Activated naive CD4-positive, alpha-beta T cell (primary cell): ENCODE measurements at places on chromosomes 12 and 14.

DNA sequence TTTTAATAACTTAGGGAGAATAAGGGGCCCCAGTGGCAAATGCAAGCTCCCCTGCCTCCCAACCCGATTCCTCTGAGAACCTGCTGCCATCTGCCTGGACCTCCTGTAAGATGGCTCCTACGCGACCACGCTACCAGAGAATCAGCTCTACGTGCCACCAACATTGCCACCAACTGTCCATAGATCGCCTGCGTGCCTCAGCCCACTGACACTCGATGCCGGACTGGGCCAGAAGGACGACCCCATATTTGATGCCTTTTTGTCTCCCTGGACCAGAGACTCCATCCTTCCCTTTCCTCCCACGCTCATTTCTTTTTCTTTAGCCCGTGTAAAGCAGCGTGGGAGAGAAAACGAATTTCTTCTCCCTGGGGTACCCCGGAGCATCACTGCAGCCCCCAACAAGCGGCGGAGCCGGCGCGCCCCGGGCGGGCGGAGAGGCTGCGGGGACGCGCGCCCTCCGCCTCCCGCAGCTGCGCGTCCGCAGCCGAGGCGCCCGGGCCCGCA lies 565 bp upstream of the KLHL42 start:
- DNase-seq: no peak

DNA sequence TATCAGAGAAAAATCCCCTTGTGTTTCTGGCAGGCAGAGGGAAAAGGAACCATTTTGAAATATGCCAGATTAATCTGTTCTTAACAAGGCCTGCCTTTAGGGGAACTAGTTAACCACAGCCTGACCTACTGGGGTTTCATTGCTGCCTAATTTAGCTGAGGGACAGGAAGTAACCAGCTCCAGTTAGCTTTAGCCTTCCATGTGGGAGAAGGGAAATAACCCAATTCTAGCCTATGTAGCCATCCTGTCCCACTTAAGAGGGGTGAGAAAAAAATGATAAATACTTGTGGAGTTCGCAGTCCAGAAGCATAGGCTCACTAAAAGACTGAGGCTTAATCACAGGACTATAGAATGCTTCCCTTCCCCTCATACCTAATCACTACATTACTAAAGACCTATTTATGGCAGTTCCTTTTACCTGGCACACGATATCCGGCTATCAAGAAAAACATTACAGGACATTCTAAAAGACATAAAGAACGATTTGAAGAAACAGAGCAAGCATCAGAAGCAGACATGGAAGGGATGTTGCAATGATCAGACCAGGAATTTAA lies 22.8 kb downstream of the COX8C start:
- DNase-seq: no peak

DNA sequence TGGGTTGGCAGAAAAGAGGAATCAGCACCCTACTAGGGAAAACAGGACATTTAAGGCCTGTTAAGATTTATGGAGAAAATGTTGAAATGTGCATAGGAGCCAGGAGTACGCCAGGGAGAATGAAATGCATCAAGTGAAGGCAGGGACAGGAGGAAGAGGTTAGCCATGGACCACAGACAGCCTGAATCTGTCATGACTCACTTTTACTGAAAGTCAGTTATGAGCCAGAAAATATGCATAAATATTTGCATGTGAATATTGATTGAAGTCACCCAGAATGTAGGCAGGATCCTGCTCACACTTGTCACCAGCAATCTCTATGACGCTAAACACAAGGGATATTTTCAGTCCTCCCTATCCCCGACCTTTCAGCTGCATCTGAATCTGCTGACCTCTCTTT lies 25.1 kb upstream of the CDK17 start:
- no peak for DNase-seq

- no peak for DNase-seq
Observed at GRCh38 chr12:105522166-105522825, 191.8 kb downstream of the C12orf75 start.

GRCh38 chr14:56657604-56658003 lies 78.0 kb downstream of the TMEM260 start:
- no peak for DNase-seq

- no peak for DNase-seq
Observed at GRCh38 chr12:26318661-26319068, 123.3 kb downstream of the SSPN start.

- no peak for DNase-seq
Observed at GRCh38 chr12:3929875-3930615, 56.8 kb upstream of the PARP11 start.

- DNase-seq: no peak
Observed at GRCh38 chr14:50675597-50675996, 7.5 kb upstream of the SAV1 start.

GRCh38 chr14:103529383-103530365 lies 678 bp downstream of the TRMT61A start:
- DNase-seq: no peak

DNA sequence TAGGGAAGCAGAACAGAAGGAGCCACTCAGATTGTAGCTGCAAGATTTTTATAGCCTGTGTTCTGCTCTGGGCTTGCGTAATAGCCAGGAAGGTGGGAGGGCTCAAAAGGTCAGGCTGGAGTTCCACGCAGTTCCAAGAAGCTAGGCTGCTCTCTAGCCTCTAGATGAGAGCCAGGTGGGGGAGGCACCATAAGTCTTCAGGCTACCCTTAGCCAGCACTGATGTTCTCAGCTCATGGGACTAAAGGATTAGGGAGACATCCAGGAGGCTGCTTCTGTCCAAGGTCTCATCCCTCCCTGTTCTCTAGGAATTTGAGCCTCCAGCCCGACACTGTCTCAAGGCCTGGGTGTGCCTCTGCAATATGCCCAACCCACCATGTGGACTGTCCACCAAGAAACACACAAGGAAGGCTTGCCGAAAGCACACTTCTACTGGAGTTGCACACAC lies 1.7 kb downstream of the LMBR1L start:
- DNase-seq: no peak

DNA sequence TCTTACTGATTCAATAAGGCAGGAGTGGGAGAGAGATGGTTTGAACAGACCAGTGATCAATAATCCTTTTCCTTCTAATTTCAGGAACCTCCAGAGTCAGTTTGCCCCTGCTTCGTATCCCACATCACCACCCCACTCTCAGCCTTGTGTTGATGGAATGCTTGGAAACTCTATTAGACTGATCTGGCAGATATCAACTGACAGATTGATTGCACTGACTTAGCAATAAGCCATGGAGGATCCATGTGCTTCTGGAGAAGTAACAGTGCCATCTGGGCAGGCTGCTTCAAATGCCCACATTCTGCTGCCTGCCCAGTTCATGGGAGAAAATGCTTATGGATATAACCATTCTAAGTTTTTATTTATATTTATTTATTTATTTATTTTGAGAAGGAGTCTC lies 218.0 kb downstream of the SLC2A13 start:
- DNase-seq: no peak

DNA sequence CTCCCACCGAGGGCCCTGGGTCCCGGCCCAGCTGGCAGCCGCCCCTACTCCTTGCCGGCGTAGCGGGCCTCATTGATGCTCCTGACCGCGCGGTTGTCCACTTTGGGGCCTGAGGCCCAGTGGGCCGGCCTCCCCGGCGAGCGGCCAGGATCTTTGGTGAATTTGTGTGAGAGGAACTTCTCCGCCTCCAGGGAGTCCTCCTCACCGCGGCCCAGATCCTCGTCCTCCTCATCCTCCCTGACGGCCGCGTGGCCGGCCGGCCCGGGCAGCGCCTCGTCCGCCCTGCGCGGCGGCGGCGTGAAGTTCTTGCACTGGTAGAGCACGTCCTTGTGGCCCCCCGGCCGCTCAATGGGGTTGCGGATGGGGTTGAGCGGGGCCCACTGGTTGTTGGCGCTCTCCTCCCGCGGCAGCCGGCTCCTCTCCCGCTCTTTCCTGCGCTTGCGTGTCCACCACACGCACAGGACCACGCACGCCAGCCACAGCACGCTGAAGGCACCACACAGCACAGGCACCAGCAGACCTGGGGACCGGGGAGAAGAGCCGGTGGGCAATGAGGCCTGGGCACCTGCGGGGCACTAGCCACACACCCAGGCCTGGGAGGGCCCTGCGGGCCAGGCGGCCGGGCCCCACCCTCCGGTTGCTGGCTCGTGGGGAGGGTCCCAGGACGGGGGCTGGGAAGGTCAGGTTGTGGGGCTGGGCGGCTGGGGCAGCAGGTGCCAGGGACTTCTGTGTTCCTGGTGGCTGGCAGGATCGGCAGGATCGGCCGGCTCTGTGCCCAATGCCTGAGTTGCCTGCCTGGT lies 25.7 kb downstream of the JAG2 start:
- no peak for DNase-seq

DNA sequence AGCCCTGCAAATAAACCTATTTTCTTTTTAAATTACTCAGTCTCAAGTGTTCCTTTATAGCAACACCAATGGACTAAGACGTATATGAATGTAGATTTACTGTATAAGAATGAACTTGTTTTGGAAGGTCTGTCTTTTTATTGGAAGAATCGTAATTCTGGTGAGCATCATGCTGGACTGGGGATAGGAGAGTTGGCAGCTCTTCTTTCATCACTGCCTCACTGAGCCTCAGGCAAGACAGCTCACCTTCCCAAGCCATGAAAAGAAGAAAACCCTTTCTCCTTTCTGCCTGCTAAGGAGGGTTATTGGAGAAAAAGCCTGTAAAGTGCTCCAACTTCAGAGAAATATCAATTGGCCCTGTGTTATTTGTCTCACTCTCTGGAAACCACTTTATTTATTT lies 9.1 kb upstream of the RNF34 start:
- no peak for DNase-seq

GRCh38 chr12:72989458-72989947 lies 717.3 kb downstream of the TRHDE start:
- DNase-seq: no peak
